Central memory CD4-positive, alpha-beta T cell (primary cell): ENCODE measurements at places on chromosomes 11 and 22.

- DNase-seq = no peak
These were observed 57.5 kb downstream of the RPL27A start for GRCh38 chr11:8740129-8740528.

GRCh38 chr22:36331912-36332622 is 55.7 kb downstream of the MYH9 start:
- peak; percentile 65 for DNase-seq

- DNase-seq = no peak
These were observed 126.5 kb downstream of the RASSF10 start for GRCh38 chr11:13135385-13136271.

DNA sequence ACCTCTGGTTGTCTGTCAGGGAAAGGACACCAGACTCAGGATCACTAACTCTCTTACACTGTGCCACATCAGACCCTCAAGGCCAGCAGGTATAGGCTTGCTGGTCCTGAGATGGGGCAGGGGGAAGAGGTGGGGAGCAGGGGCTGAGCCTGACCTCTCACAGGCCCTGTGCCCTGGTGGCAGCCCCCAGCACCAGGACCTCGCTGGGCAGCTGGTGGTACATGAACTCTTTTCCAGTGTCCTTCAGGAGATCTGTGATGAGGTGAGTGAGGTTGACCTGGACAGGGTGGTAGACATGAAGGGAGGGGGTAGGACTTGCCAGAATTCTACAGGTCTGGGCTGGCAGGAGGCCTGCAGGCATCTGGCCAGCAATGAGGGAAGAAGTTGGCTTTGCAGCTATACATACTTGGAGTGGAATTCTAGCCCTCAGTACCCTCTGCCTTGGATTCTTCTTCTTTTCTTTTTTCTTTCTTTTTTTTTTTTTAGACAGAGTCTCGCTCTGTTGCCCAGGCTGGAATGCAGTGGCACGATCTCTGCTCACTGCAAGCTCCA is 1.4 kb downstream of the NUDT22 start:
- no peak for DNase-seq

DNA sequence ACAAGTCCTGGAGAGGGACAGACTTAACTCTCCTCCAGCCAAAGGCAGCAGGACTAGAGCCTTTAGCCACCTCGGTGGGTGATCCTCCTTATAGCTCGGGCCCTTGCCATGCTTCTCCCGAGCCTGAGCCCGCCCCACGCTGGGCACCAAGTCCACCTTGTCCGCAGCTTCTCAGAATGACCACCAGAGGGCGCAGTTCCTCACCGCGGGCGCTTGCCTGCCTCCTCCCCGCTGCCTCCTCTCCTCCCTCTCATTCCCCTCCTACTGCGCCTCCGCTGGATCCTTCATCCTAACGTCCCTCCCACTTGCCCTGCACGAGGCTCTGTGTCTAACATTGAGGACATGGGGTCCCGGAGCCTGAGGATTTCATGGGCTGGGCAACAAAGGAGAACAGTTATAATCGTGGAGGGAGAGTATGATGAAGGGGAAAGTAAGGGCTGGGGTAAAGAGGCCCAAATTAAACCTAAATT is 11.3 kb upstream of the MOGAT2 start:
- peak; percentile 43 for DNase-seq

- DNase-seq = no peak
These were observed 26.2 kb upstream of the PARVG start for GRCh38 chr22:44154436-44154942.

GRCh38 chr11:10622108-10622507 is 53.6 kb upstream of the LYVE1 start:
- no peak for DNase-seq

DNA sequence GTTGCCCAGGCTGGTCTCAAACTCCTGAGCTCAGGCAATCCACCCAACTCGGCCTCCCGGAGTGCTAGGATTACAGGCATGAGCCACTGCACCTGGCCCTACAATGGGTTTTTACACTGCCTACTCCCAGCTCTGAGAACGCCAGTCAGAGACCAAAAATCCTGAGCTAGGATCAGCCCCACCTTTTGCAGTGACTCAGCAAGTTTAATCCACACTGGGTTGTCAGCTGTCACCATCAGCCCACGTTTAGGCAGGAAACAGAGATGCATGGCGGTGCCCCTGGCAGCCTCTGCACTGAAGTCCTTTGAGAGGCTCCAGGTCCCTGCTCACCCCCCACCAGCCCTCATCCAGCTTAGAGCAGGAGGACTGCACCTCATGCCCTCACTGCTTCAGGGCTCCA is 117.6 kb downstream of the ARHGAP8 start:
- DNase-seq = no peak

- peak; percentile 76 for DNase-seq
These were observed 4.2 kb downstream of the SPI1 start for GRCh38 chr11:47373876-47374719.

DNA sequence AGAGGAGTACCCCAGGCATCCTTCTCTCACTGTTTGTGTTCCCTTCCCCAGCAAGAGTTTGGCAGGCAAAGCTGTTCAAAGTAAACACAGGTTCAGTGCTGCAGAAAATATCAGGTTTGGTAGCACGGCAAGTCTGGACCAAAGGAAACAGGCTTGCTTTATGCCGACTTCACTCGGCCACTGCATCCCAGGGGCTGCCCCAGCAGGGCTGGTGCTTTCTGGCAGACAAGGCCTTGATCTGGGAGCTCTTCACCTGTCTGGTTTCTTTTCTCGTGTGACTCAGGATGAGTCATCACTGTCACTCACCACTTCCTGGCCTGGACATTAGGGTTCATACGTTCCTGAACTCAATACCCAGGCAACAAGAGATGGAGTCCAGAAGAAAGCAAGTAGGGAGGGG is 52.6 kb upstream of the NAV2 start:
- no peak for DNase-seq

GRCh38 chr11:37721485-37721884 is 1123.4 kb upstream of the RAG2 start:
- no peak for DNase-seq

- DNase-seq = no peak
These were observed 3.9 kb downstream of the OR51B4 start for GRCh38 chr11:5297721-5298323.

DNA sequence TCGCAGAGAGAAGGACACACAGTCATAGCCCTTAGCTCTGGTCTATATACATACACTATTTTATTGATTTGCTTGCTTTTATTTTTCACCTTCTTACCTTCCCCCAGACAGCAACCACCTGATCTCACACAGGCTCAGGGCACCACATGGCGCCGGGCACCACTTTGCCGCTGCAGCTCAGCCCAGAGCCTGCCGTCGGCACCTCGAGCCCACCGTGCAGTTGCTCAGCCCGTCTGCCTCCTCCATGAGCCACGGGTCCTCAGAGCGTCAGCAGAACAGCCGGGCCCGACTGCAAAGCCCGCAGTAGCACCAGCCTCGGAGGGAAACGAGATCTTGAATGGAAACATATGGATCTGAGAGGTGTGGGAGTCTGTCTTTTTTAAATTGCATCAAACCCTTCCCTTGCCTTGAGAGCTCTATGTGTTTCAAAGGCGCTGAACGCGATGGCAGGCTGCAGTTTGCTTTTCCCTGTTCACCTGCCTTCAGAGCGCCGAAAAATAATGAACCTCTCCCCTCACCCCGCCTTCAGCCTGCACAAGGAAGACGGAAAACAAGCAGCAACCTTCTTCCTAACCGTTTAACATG is 505.4 kb downstream of the MN1 start:
- no peak for DNase-seq

DNA sequence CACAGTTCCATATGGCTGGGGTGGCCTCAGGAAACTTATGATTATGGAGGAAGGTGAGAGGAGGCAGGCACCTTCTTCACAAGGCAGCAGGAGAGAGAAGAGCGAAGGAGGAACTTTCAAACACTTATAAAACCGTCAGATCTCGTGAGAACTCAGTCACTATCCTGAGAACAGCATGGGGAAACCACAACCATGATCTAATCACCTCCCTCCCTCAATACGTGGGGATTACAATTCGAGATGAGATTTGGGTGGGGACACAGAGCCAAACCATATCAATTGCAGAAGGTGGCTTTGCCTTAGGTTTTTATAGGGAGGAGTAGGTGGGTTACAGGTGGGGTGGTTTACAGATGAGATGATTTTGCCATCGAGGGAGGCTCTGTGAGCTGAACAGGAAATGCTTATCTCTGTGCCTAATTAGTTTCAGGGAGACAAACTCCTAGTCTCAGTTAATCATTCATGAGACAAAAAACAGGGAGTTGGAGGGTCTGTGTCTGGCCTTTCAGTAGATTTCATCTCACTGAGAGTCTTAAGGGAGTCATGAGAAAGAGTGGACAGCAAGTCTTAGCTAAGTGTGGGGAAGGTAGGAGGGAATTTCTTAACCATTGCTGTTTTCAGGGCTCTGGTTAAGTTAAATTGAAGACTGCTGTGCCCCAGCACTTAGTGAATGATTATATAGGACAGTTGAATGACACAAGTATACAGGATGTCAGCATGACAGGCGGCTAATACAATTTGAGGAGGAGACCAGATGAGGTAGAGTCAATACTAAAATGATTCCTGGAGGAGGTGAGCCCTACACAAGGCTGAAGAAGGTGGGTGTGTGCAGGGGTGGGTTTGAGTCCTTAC is 47.7 kb downstream of the CWC15 start:
- no peak for DNase-seq

GRCh38 chr11:113547739-113548138 is 72.5 kb upstream of the DRD2 start:
- no peak for DNase-seq

GRCh38 chr22:45224988-45225731 is 15.5 kb downstream of the KIAA0930 start:
- DNase-seq = no peak

DNA sequence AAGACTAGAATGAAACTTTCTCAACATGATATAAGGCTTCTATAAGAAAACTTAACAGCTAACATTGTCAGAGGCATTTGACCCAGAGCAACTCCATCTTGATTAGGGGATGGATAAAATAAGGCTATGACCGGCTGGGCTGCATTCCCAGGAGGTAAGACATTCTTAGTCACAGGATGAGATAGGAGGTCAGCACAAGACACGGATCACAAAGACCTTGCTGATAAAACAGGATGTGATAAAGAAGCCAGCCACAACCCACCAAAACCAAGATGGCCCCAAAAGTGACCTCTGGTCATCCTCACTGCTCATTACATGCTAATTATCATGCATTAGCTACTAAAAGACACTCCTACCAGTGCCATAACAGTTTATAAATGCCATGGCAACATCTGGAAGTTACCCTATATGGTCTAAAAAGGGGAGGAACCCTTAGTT is 135.2 kb downstream of the TTC28 start:
- DNase-seq = no peak

GRCh38 chr22:48051796-48052620 is 1289.6 kb downstream of the TBC1D22A start:
- no peak for DNase-seq
